Activated CD8-positive, alpha-beta memory T cell treated with anti-CD3 and anti-CD28 coated beads, Interleukin-2, amount 10 ng/mL, durations not matched to agents 7 days and 5 days (primary cell): ENCODE measurements at places on chromosomes 16 and 17. TPM values are rescaled to one million over a fixed set of nuclear protein-coding genes. Genes with fewer than 3 reads are reported as not detected.

STX1B gene
- total RNA-seq: 3.5 TPM

CCL16 gene
- total RNA-seq: not detected

GDPD3 gene
- 8.1 TPM for total RNA-seq

HOXB3 gene
- 11.9 TPM for total RNA-seq

TMC8 gene
- total RNA-seq: 292 TPM

- H3K4me3 ChIP-seq: no peak overlapping the region
- no peaks in the 10 kb centered on the region for H3K27me3 ChIP-seq
- no peak for DNase-seq
- peaks cover 4% of the 10 kb centered on the region for H3K36me3 ChIP-seq
- peaks cover 22% of the 10 kb centered on the region for H3K4me1 ChIP-seq
Observed at GRCh38 chr17:69418535-69418934, 4.0 kb downstream of the MAP2K6 start.

- no peak for DNase-seq
- H3K27ac ChIP-seq: no peak overlapping the region
- no peaks in the 10 kb centered on the region for H3K27me3 ChIP-seq
- peaks cover 31% of the 10 kb centered on the region for H3K36me3 ChIP-seq
Observed at GRCh38 chr16:31077024-31077423, 2.8 kb downstream of the ZNF646 start.
